ENCODE measurements at places on chromosomes 2 and 18.
A peak's percentile ranks its signal among the peaks of the same experiment; 100 is the strongest.

DNA sequence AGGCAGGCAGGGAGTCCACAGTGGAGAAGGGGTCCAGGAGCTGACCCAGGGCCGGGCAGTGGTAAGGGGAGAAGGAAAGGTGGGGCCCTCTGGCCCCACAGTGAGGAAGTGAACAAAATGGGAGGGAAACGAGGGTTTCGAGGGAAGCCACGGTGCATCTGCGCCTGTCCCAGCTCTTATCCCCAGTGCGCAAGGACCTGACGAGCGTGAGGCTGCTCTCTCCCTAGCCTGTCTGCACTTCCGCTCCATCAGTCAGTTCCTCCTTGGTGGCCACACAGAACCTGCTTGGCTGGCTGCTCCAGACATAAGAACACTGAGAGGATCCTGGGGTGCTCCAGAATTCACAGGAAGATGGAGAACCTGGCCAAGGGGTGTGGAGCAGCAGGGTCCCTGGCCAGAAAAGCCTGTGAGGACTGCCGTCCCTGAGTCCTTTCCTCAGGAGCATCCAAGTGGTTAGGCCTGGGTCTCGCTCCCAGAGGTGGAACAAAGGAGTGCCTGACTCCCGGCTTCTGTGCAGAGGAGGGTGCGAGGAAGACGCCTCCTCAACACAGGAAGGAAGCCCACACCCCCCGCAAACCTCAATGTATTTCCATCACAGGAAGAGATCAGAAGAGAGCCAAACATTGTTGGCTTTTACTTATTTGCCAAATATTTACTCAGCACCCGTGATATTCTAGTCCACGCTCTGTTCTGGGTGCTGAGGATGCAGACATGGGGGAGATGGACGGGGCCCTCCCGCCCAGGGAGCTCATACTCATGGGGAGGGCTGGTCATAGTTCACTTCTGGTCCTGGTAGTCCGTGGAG lies 43.7 kb upstream of the SEMA4C start:
- no peak for DNase-seq

GRCh38 chr2:105175231-105175630 lies 66.3 kb upstream of the GPR45 start:
- DNase-seq = no peak

DNA sequence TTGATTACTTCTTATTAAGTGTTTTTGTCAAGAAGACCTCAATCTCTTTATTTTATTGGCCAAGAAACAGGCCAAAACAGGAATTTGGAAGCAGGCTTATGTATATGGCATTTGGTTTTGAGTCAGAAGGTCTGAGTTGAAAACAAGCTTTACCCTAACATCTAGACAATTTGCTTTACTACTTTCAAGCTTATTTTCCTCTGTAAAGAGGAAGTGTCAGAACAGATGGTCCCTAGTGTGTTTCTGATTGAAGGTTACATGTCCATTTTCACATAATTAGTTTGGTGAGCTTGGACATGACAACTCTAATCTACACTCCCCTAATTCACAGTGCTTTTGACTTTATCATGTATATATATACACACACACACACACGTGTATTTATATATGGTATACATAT lies 19.8 kb upstream of the MAP4K4 start:
- DNase-seq = no peak

DNA sequence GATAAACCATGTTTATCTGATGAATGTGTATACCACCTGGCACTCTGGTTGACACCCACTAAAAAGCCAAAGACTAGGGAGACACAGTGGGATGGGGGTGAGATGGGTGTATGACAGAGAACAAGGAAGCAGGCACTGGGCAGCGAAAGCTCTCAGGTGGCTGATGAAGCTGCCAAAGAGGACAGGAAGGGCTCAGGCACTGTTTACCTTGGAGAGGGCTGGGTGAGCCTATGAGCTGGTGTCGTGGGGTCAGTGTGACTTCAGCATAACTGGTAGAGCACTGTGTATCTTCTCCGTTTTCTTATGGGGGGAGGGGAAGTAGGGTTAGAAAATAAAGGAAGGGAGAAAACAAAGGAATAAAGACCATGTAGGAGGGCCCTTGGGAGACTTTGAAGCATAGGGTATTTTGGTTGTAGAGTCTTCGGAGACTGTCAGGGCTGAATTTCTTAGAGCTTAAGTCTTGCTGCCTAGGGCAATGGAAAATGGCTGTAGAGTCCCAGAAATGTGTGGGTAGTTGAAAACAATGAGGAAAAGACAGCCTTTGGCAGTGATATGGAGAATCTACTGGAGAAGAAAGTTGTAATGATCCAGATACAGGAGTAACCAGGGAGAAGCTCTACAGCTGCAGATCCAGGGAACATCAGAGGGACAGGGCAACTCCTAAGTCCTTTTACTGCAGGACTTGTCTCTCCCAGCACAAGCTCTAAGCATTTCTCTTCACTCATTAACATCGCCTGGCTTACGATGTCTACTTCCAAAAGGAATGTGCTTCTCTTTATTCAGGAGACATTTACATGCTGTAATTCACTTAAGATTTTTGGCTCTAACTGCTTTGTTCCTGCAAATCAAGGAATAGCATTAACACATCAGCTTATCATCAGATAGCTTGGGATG lies 120.0 kb downstream of the AQP4 start:
- no peak for DNase-seq

- no peak for DNase-seq
Measured at GRCh38 chr2:5057891-5058351, 634.3 kb upstream of the SOX11 start.

- DNase-seq = no peak
Measured at GRCh38 chr2:10285556-10286198, 17.0 kb upstream of the HPCAL1 start.

GRCh38 chr2:80363791-80364349 lies 59.3 kb upstream of the LRRTM1 start:
- DNase-seq = no peak

GRCh38 chr2:31920962-31921361 lies 89.8 kb downstream of the MEMO1 start:
- no peak for DNase-seq

GRCh38 chr2:18422432-18423165 lies 137.9 kb downstream of the RDH14 start:
- peak; percentile 62 for DNase-seq

GRCh38 chr18:50099725-50100407 lies 95.1 kb downstream of the MYO5B start:
- DNase-seq = peak; percentile 76

Data from fibroblast of skin of abdomen (primary cell).